ENCODE measurements at places on chromosomes 7 and 10.
A peak's percentile ranks its signal among the peaks of the same experiment; 100 is the strongest.

GRCh38 chr10:61899663-61899996 lies 1.9 kb upstream of the ARID5B start:
- H3K27ac ChIP-seq, result peak overlapping the region; percentile 99
- no peak for DNase-seq
- peak overlapping the region; percentile 70 for H3K4me3 ChIP-seq
- H3K36me3 ChIP-seq, result no peaks in the 10 kb centered on the region

GRCh38 chr10:83089335-83089734 lies 1050.0 kb upstream of the GHITM start:
- H3K36me3 ChIP-seq, result no peaks in the 10 kb centered on the region
- H3K27me3 ChIP-seq, result no peaks in the 10 kb centered on the region
- no peaks in the 10 kb centered on the region for H3K4me1 ChIP-seq
- no peak overlapping the region for H3K4me3 ChIP-seq
- H3K27ac ChIP-seq, result no peak overlapping the region
- DNase-seq, result no peak

- no peaks in the 10 kb centered on the region for H3K36me3 ChIP-seq
- H3K4me3 ChIP-seq, result no peak overlapping the region
- H3K4me1 ChIP-seq, result no peaks in the 10 kb centered on the region
- no peak for DNase-seq
- H3K27ac ChIP-seq, result no peak overlapping the region
- no peaks in the 10 kb centered on the region for H3K27me3 ChIP-seq
Observed at GRCh38 chr10:23892296-23892695, 316.6 kb upstream of the KIAA1217 start.

GRCh38 chr7:6252341-6252746 lies 20.1 kb downstream of the CYTH3 start:
- H3K4me1 ChIP-seq, result peaks cover 9% of the 10 kb centered on the region
- no peaks in the 10 kb centered on the region for H3K27me3 ChIP-seq
- no peak overlapping the region for H3K4me3 ChIP-seq
- DNase-seq, result no peak

- no peak overlapping the region for H3K27ac ChIP-seq
- DNase-seq, result no peak
- H3K4me1 ChIP-seq, result no peaks in the 10 kb centered on the region
- no peaks in the 10 kb centered on the region for H3K27me3 ChIP-seq
- no peak overlapping the region for H3K4me3 ChIP-seq
Observed at GRCh38 chr7:155750255-155751125, 61.8 kb downstream of the SHH start.

DNA sequence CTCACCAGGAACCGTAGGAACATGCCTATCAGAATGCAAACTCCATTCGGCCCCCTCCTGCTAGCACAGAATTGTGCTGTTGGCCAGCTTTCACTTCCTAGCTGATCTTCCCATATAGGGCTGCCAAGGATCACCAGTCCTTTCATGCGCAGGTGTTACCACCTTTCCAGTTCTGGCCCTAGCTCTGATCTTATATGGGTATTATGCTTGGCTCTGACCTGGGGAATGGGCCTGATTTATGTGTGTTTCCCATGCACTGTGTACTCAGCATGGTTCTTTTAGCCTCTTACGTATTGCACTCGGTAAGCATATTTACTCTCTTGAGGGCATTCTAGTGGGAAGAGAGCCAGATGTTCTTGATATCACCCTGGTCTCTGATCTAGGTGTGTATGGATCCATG lies 11.1 kb downstream of the SLC35G1 start:
- no peak for DNase-seq
- no peaks in the 10 kb centered on the region for H3K4me1 ChIP-seq
- no peak overlapping the region for H3K27ac ChIP-seq
- no peak overlapping the region for H3K4me3 ChIP-seq
- no peaks in the 10 kb centered on the region for H3K36me3 ChIP-seq

- H3K4me1 ChIP-seq, result no peaks in the 10 kb centered on the region
- no peak overlapping the region for H3K4me3 ChIP-seq
- peak overlapping the region; percentile 30 for H3K27ac ChIP-seq
- H3K27me3 ChIP-seq, result no peaks in the 10 kb centered on the region
- no peak for DNase-seq
Observed at GRCh38 chr10:60914690-60915141, 29.3 kb downstream of the RHOBTB1 start.
